CD4-positive, alpha-beta T cell (primary cell): ENCODE measurements at places on chromosomes 7 and 10.

- DNase-seq: no peak
These were observed 31.9 kb downstream of the PCBD1 start for GRCh38 chr10:70856454-70856853.

- no peak for DNase-seq
These were observed 14.7 kb upstream of the ASB4 start for GRCh38 chr7:95471071-95471470.

DNA sequence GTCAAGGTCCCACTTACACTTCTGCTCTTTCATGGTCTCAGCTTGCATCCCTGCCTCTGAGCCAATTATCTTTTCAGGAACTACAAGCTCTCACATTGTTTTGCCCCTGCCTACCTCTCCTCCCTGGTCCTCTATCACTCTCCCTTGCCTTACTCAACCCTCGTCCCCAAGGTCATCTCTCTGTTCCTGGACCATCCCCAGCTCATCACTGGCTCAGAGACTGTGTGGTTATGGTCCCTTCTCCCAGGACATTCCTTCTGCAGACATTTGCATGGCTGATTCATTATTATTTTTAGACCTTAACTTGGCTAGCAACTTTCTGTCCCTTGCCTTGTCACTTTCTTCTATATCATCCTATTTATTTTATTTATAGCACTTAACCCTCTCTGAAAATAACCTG is 17.8 kb upstream of the GPAM start:
- DNase-seq: no peak

DNA sequence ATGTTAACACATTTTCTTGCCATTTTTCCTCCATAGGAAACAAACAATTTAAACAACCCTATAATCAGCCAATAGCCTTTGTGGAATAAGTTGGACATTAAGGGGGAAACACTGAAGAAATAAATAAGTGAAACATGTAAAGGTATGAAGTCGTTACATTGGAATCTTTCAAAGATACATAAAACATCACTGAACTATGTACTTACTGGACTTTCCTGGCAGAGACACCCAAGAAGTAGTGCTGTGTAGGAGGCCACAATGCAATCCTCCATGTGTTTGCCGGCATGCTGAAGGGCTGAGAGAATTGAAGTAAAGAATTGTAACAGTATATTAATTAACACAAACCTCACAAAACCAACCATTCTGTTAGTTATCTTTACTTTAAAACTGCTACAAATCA is 76.5 kb upstream of the GRID1 start:
- DNase-seq: no peak

- no peak for DNase-seq
These were observed 83.4 kb downstream of the LRMDA start for GRCh38 chr10:75514830-75515229.

GRCh38 chr10:127123626-127124025 is 72.8 kb downstream of the INSYN2A start:
- no peak for DNase-seq

GRCh38 chr10:76114581-76115001 is 683.2 kb downstream of the LRMDA start:
- DNase-seq: no peak

- no peak for DNase-seq
These were observed 699.1 kb downstream of the SUGCT start for GRCh38 chr7:40833888-40834234.

- no peak for DNase-seq
These were observed 15.9 kb upstream of the KCNIP2 start for GRCh38 chr10:101859530-101859929.

- no peak for DNase-seq
These were observed 273.5 kb downstream of the TCERG1L start for GRCh38 chr10:131038056-131038455.

DNA sequence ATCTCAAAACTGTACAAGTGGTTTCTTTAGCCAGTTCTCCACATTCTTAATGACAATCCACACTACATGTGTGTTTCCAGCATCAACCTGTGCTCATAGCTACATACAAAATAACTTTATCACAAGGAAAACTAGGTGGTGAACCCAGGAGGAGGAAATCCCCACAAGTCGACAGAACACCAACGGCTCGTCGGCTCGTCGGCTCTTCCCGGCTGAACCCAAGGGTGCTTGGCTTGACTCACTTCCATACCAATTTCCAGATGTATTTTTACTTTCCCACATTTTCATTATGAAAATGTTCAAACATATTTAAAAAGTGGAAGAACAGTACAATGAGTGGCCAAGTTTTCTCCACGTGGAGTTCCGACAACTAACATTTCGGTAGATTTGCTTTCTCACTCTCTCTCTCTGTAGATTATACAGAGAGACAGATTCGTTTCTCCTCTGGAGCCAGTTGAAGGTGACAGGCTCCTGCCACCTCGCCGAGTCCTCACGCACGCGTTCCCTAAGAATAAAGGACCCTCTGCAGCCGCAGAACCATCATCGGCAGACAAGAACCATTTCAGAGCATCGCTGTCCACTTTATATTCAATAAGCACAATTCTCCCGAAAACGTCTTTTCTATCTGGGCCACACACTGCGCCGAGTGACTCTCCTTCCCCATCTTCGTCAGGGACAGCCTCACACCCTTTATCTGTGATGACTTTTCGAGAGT is 53.3 kb downstream of the DIP2C start:
- DNase-seq: no peak

DNA sequence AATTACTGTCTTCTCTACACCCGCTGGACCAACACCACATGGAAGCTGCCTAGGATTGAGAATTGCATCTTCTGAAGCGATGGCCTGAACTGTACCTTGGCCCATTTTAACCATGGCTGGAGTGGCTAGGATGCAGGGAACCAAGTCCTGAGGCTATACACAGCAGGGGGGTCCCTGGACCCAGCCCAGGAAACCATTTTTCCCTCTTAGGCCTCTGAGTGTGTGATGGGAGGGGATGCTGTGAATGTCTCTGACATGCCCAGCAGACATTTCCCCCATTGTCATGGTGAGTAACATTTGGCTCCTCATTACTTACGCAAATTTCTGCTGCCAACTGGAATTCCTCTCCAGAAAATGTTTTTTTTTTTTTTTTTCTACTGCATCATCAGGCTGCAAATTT is 822.7 kb downstream of the PCDH15 start:
- DNase-seq: no peak

- DNase-seq: no peak
These were observed 117.4 kb upstream of the PFKP start for GRCh38 chr10:2949948-2950354.

- no peak for DNase-seq
These were observed 16.9 kb upstream of the CDK14 start for GRCh38 chr7:90579181-90579688.

- no peak for DNase-seq
These were observed 72.5 kb downstream of the C10orf90 start for GRCh38 chr10:126598009-126598408.

DNA sequence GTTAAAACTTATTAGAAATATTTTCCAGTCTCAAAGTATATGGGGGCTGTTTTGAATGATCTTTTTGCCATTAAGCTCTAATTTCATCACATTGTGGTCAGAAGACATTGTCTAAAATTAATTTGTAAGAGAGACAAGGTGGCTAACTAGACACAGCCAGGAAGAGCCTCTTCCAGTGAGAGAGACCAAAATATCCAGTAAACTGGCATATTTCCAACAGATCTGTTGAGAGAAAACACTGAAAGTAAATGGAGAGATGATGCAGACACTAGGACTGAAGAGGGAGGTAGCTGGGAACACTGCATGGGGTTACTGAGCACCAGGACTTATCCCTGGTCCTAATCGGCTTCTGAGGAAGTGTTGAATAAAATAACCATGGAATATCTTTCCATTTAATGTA is 101.5 kb upstream of the TAS2R16 start:
- no peak for DNase-seq

DNA sequence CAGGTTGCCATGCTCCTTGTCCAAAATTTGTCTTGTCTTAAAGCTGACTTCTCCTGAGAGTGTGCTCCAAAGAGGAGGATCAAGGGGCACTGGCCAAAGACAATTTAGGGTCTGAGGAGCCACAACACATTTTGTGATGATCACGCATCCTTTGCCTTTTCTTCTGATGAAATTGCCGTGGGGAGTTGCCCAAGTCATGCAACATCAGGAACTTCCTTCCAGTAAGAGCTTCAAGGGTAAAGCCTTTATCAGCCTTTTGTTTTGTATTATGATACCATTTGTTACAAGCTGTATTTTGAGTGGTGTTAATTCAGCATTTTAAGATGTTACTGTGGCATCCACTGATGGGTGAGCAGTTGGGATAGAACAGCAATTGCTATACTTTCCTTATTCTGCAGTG is 131.2 kb upstream of the MKI67 start:
- DNase-seq: no peak

DNA sequence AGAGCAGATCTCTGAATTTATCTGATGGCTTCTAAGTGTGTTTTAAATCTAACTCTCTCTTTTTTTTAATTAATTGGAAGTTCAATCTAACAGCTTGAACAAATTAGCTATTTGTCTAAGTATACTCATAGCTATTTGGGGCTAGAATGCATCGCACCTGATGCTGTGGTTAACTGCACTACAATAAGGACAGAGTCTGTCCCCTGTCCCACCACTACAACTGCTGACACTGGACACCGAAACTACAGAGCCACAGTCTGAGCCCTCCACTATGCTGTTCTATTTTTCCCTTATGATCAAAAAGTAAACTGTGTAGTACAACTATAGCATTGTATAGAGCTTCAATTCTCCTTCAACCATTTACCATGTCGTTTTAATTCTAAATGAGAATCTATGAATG is 89.4 kb upstream of the AHR start:
- no peak for DNase-seq

DNA sequence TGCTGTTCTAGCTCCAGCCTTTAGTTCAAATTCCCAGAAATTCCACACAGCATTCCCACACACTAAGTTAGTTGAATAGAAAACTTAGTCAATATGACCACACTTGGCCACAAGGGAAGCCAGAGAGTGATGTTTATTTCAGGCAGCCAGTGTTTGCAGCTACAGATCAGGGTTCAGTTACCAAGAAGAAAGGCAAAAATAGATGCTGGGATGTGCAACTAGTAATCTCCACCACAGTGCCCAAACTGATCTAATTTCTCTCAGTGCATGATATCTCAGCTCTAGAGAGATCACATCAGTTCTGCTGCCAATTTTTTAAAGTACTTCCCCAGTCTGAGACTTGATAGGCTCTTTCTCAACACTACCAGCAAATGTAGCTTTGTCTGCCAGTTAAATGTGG is 17.6 kb downstream of the SLF2 start:
- DNase-seq: no peak

- no peak for DNase-seq
These were observed 76.5 kb downstream of the JAZF1 start for GRCh38 chr7:28104041-28104541.
